Neural progenitor cell (in vitro differentiated cells): ENCODE measurements at places on chromosomes 3 and 15. TPM values are rescaled to one million over a fixed set of nuclear protein-coding genes. Genes with fewer than 3 reads are reported as not detected.
A peak's percentile ranks its signal among the peaks of the same experiment; 100 is the strongest.

DNA sequence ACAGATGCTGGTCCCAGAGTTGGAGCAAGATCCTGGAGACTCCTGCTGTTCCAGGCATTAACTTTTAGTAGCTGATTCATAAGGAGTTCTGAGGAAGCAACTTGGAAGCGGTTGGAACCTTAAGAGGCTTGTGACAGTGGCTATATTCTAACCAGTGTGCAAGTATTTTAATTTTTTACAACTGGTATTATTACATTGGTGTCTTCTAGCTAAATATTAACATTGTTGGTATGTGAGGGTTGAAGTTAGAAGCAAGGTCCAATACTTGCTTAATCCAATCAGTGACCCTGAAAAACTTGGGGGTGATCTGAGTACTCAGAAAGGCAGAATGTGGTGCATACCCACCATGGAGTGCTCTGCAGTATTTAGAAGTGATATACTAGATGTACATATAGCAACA lies 1.5 kb upstream of the OR4F15 start:
- no peaks in the 10 kb centered on the region for H3K27me3 ChIP-seq
- no peaks in the 10 kb centered on the region for H3K36me3 ChIP-seq
- no peaks in the 10 kb centered on the region for H3K4me1 ChIP-seq
- no peak overlapping the region for H3K27ac ChIP-seq

- no peaks in the 10 kb centered on the region for H3K36me3 ChIP-seq
- H3K4me1 ChIP-seq, result peaks cover 3% of the 10 kb centered on the region
- H3K27ac ChIP-seq, result no peak overlapping the region
- no peak for DNase-seq
- no peaks in the 10 kb centered on the region for H3K27me3 ChIP-seq
- no peak overlapping the region for H3K4me3 ChIP-seq
Measured at GRCh38 chr3:188415196-188415595, 261.2 kb downstream of the LPP start.

DNA sequence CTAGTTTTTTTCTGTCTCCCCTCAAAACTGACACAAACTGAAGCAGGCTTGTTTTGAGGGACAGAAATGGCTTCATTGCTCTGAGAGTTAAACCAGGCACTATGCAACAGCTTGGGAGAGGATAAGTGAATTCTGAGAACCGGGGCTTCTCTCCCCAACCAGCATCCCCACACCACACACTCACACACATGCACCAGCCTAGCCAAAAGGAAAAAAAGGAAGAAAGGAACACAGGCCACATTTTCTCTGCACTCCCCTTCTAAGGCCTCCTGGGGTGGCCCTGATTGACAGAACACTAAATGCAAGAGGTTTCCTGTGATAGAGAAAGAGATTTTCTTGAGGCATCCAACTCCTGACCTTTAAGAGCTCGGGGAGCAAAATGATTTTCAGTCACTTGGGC lies 177.5 kb downstream of the TLE3 start:
- peak; percentile 60 for DNase-seq
- peaks cover 8% of the 10 kb centered on the region for H3K36me3 ChIP-seq
- peak overlapping the region; percentile 24 for H3K4me3 ChIP-seq
- H3K27me3 ChIP-seq, result peaks cover 22% of the 10 kb centered on the region

PEX5L gene
- total RNA-seq, result 0.62 and 0.90 TPM in 2 replicates

- no peak for DNase-seq
- H3K27me3 ChIP-seq, result no peaks in the 10 kb centered on the region
- peaks cover 6% of the 10 kb centered on the region for H3K4me1 ChIP-seq
- H3K4me3 ChIP-seq, result no peak overlapping the region
- H3K27ac ChIP-seq, result no peak overlapping the region
Measured at GRCh38 chr3:184887574-184887973, 75.6 kb downstream of the VPS8 start.

DNA sequence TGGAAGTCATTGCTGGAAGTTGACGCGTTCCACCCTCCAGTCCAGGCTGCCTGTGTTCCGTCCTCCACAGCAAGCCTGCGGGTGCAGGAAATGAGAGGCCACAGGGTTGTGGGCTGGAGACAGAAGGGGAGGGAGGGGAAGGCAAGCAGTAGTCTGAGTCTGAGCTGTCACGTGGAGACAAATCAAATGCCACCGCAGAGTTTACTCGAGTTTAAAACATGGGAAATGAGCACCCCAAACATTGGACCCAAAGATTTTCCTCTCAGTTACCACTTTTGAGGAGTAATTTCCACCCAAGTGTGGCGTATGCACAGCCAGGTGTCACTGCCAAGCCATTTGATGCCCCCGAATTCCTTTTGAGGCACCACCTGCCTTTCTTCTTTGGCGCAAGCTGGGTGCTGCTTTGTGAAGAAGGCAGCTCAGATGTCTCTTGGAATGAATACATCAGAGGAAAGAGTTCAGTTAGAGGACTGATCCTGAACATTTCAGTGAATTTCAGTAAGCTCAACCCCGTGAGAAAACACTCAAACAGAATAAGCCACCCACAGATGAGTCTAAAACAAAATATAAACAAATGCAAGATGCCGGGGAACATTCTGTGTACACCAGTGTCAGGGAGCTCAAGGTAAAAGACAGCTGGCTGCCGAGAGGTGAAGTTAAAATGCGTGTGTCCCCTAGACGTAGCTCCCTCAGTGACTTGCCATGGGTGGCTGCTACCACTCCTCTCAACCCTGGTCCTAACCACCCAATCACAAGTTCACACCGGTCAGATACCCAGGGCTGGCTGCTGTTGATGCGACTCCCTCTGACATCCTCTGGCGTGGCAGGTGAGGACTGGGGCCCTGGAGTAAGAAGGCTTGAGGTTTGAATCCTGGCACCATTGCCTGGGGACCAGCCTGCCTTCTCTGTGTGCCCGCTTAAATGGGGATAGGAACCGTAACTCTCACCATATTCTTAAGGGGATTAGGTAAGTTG lies 203.8 kb downstream of the UACA start:
- peaks cover 13% of the 10 kb centered on the region for H3K4me1 ChIP-seq
- H3K27ac ChIP-seq, result no peak overlapping the region
- H3K27me3 ChIP-seq, result no peaks in the 10 kb centered on the region
- no peaks in the 10 kb centered on the region for H3K36me3 ChIP-seq
- no peak overlapping the region for H3K4me3 ChIP-seq
